ENCODE measurements at places on chromosomes 1 and 21. TPM values are rescaled to one million over a fixed set of nuclear protein-coding genes. Genes with fewer than 3 reads are reported as not detected.

The PDC gene
- total RNA-seq: not detected

The IVL gene
- total RNA-seq: not detected

The MAGI3 gene
- 9.8 TPM for total RNA-seq

The CD164L2 gene
- not detected for total RNA-seq

The LCE2A gene
- not detected for total RNA-seq

The DNM3 gene
- 2.2 TPM for total RNA-seq

The OR10Z1 gene
- total RNA-seq: not detected

The TTC22 gene
- 17.9 TPM for total RNA-seq

The RUNX3 gene
- 224 TPM for total RNA-seq

The PKP1 gene
- total RNA-seq: not detected

The DMRTA2 gene
- total RNA-seq: 0.12 TPM

DNA sequence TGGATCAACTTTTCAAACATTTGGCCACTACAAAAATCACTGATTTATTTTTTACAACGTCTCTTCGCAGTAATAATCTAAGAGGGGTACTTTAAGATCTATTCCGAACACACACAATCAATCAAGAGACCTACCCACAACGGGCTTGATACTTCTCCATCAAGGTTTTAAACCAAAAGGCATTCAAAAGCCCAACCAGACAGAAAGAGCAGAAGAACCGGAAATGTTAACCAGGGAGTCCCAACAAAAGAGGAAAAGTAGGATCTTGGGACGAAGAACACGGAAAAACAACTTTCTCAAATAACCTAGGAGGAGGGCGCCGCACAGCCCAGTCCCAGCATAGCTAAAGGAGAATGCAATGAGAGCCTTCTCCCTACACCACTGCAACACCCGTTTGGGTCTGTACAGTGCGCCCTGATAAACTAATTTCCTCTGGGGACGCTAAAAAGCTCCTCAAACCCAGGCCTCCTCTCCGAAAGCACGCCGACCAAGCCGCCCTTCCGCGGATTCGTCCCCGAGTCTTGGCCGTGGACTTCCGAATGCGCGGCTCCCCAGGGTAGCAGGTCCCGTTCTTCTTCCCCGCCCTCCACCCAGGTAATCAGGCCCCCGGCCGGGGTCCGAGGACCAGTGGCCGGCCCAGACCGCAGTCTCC lies 623 bp downstream of the RPL22 start:
- peak; percentile 60 for DNase-seq
- peaks cover 25% of the 10 kb centered on the region for H3K36me3 ChIP-seq
- peak overlapping the region; percentile 90 for H3K4me3 ChIP-seq
- no peaks in the 10 kb centered on the region for H3K27me3 ChIP-seq

DNA sequence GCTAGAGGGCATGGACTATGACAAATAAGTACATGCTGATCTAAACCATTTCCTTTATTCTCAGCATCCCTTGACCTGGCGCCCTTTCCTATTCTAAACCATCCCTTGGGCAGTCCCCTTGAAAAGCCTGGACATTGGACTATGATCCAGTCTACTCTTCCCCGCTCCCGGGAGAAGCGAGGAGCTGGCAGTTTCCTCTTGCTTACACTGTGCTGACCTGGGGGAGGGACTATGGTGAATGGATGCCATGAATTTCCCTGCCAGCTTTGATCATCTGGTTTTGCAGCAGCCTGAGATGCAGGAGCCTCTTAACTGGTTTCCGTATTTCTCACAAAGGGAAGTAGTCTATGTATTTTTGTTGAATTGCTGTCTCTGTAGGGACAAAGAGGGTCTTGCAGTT lies 121.7 kb downstream of the KIF26B start:
- no peak for DNase-seq
- H3K36me3 ChIP-seq: no peaks in the 10 kb centered on the region
- H3K4me1 ChIP-seq: no peaks in the 10 kb centered on the region
- H3K4me3 ChIP-seq: no peak overlapping the region
- peaks cover 5% of the 10 kb centered on the region for H3K27me3 ChIP-seq

- no peaks in the 10 kb centered on the region for H3K4me1 ChIP-seq
- DNase-seq: no peak
- H3K27me3 ChIP-seq: peaks cover 31% of the 10 kb centered on the region
- H3K36me3 ChIP-seq: no peaks in the 10 kb centered on the region
Measured at GRCh38 chr1:32480761-32481160, 15.9 kb downstream of the ZBTB8B start.

- no peaks in the 10 kb centered on the region for H3K4me1 ChIP-seq
- H3K4me3 ChIP-seq: no peak overlapping the region
- no peaks in the 10 kb centered on the region for H3K36me3 ChIP-seq
- DNase-seq: no peak
- H3K27me3 ChIP-seq: peaks cover 34% of the 10 kb centered on the region
Measured at GRCh38 chr1:85566890-85567289, 13.7 kb upstream of the CCN1 start.

GRCh38 chr1:80878343-80878742 lies 922.4 kb upstream of the ADGRL2 start:
- no peak for DNase-seq
- H3K4me3 ChIP-seq: no peak overlapping the region
- H3K4me1 ChIP-seq: no peaks in the 10 kb centered on the region
- no peak overlapping the region for H3K27ac ChIP-seq

DNA sequence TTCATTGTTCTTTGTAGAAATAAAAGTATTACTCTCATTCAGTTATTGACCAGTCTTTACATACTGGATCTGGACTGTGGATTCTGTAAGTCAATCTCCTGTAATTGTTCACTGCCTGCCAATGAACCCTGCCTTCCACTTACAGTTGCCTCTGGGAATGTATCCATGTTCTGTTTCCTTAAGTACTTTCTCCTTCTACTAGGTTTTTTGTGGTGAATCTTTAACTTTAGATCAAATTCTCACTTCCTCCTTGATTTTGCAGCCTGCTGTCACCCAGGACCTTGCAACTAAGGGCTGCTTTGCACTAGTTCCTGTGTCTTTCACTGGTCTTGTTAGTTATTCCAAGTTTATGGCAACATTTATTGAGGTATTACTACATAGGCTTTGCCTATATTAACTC lies 28.2 kb upstream of the ANKRD13C start:
- H3K36me3 ChIP-seq: no peaks in the 10 kb centered on the region
- H3K4me1 ChIP-seq: no peaks in the 10 kb centered on the region
- H3K27me3 ChIP-seq: peaks cover 9% of the 10 kb centered on the region
- no peak overlapping the region for H3K4me3 ChIP-seq

- no peak for DNase-seq
- H3K4me1 ChIP-seq: peaks cover 8% of the 10 kb centered on the region
- no peak overlapping the region for H3K4me3 ChIP-seq
Measured at GRCh38 chr1:27253596-27253995, 19.2 kb downstream of the WDTC1 start.

DNA sequence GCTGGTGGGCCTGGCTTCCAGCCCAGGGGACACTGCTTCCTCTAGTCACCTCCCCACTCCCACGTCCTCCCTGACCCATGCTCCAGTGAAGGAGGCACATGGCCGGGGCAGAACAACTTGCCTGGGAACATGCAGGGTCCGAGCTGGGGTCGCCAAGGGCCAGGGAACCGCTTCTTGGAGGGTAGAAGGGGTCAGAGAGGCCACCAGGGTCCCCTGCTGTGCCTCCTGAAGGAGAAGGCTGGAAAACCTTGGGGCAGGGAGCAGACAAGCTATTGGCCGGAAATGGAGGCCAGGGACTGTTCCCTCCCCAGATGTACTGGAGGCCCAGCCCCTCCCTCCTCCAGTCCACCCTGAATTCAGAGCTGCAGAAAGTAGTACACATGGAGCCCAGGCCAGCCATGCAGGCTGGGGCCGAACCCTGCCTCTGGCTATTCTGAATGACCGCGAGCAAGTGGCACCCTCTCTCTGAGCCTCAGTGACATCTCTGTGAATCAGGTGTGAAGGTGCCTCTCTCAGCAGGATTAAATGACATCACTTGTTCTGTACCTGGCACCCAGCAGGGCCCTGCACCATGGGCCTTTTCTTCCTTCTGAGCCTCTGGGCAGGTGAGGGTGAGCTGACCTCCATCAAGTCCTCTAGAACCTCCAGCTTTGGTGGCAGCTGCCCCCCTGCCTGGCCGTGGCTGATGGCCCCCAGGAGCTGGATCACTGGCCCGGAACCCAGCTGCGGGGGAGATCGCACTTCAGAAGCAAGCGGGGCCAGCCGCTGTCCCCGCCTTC lies 15.7 kb downstream of the SPOCD1 start:
- H3K27ac ChIP-seq: no peak overlapping the region
- H3K4me1 ChIP-seq: peaks cover 8% of the 10 kb centered on the region
- no peak for DNase-seq

DNA sequence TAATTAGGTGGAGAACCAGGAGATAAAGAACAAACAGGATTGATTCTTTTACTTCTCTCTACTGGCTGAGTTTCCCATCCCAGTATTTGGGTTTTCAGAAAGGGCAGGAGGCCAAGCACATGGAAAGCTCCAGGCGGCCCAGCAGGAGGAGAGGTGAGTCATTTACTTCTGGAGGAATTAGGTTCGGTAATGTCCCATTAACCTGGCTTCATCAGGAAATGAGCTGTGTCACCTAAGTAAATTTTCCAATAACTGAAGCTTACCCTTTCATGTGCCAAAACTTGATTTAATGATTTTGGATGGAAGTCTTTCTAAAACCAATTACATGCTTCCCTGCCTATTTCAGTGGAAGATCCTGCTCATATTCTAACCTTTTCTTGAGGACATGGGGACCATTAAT lies 257.6 kb upstream of the USP24 start:
- H3K4me3 ChIP-seq: no peak overlapping the region
- H3K4me1 ChIP-seq: no peaks in the 10 kb centered on the region
- H3K36me3 ChIP-seq: no peaks in the 10 kb centered on the region
- H3K27ac ChIP-seq: no peak overlapping the region

DNA sequence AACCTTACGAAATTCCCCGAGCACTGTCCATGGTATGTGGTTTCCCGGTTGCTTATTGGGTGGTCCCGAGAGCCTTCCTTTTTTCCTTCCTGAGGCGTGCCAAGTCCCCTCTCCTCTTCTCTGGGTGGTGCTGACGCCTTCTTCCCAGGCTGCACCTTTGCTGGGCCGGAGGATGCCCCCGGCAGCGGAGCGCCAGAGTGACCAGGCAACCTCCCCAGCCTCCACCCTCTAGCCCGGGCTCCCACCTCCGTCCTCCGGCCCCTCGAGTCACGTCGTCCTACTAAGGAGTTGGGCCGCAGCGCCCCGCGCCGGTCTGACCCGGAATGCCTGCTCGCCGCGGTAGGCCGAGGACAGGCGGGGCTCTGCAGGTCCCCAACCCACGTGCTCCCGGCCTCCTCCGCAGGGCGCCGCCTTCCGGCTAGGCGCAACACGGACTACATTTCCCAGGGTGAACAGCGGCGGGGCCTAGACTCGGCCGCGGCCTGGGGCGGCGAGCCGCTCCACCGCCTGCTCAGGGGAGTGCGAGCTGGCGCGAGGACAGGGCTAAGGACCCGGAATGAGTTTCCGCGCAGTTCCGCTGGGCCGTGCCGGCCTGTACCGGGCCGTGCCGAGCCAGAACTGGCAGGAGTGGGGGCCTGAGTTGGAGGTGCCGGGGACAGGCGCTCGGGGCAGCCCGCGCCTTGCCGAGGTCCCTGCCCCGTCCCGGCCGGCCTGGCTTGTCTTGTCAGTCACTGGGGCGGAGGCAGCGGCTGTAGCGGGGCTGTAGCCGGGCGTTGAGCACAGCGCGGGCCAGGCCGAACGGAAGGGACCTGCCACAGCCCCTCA lies at the start of gene IPO13:
TSS of gene IPO13 (plus strand) at position 715 of the 825 bp plus-strand sequence. CDS start 651 bp downstream, outside the sequence.
- H3K4me3 ChIP-seq: peak within 1 kb of the TSS; percentile 92
- peaks cover 35% of the 10 kb centered on the region for H3K4me1 ChIP-seq
- peaks cover 10% of the 10 kb centered on the region for H3K36me3 ChIP-seq
- H3K27me3 ChIP-seq: no peaks in the 10 kb centered on the region
- peak within 1 kb of the TSS; percentile 91 for H3K27ac ChIP-seq
- DNase-seq: peak; percentile 97

- H3K27me3 ChIP-seq: no peaks in the 10 kb centered on the region
- H3K27ac ChIP-seq: peak overlapping the region; percentile 60
- H3K4me3 ChIP-seq: no peak overlapping the region
- peak; percentile 44 for DNase-seq
- peaks cover 39% of the 10 kb centered on the region for H3K4me1 ChIP-seq
- H3K36me3 ChIP-seq: peaks cover 39% of the 10 kb centered on the region
Measured at GRCh38 chr1:39230261-39231190, 26.0 kb downstream of the MACF1 start.

DNA sequence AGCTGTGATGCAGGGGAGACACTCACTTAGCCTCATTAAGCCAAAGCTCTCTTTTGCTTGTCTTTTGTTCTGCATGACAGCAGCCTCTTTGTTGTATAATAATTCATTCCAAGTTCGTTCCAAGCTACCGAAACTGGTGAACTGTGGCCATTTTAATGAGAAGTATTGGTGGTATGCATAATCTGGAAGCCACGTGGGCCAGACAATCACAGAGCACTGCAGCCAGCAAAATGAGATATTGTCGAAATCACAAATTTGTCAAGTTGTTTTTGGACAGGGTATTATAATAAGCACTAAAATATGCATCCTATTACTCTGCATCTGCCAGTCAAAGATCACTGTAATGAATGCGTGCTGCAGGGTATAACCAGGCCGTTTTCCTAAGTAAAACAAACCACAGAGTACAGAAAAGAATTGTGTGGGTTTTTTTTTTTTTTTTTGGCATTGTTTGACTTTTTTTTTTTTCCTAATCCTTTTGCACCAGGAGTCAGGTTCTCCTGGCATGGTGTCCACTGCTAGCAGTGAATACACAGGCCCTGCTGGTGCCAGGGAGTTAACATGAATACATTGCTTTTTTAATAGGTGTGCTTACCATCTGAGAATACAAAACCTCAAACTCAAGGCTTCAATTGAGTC lies 423.9 kb downstream of the PTBP2 start:
- H3K27me3 ChIP-seq: no peaks in the 10 kb centered on the region
- no peak overlapping the region for H3K27ac ChIP-seq
- DNase-seq: no peak
- no peaks in the 10 kb centered on the region for H3K4me1 ChIP-seq
- no peaks in the 10 kb centered on the region for H3K36me3 ChIP-seq

DNA sequence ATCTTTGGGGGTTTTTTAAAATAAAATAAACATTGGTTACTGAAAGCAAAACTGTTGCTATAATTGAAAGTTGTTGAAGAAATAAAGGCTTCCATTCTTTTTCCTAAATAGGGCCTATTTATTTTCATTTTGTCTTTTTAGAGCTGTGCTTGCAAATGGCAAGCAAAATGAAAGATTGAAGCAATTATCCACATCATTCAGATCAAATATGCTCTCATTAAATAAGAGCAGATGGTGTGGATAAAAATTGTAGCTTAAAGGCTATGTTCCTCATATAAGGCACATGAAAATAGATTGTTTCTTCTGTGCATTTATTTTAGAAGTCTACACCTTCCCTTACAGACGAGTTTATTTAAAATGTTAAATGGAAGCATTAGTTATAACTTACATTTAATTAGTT lies 1317.7 kb downstream of the MRPL39 start:
- peaks cover 6% of the 10 kb centered on the region for H3K4me1 ChIP-seq
- no peaks in the 10 kb centered on the region for H3K27me3 ChIP-seq
- no peak for DNase-seq
- H3K4me3 ChIP-seq: no peak overlapping the region

DNA sequence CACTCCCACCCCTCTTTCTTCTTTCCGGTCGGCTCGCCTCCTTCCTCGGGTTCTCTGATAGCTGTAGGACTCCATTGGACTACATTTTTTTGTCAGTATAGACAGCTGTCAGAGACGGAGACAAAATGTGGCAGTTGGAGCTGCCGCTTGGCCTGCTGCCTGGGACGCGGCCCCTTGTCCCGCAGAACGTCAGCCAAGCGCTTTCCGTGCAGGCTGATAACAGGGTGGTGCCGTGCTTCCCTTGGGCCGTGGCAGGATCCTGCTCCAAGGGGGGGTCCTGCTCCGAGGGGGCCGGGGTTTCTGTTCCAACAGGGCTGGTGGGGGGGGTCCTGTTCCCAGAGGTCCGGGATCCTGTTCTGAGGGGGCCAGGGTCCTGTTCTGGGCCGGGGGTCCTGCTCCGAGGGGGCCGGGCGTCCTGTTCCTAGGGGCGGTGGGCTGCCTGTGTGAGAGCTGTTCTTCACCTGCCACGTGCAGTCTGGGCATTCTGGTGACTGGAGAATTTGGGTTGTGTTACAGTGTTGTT lies 4.9 kb downstream of the SKI start:
- peak overlapping the region; percentile 90 for H3K4me3 ChIP-seq
- H3K27me3 ChIP-seq: no peaks in the 10 kb centered on the region
- no peak for DNase-seq

Data from activated CD8-positive, alpha-beta memory T cell treated with anti-CD3 and anti-CD28 coated beads, Interleukin-2, amount 10 ng/mL, durations not matched to agents 7 days and 5 days (primary cell).